ENCODE measurements at places on chromosomes 5 and 9. TPM values are rescaled to one million over a fixed set of nuclear protein-coding genes. Genes with fewer than 3 reads are reported as not detected.

The IL3 gene
- not detected for total RNA-seq

The HMHB1 gene
- not detected for total RNA-seq

The SPARC gene
- 438 TPM for total RNA-seq

GRCh38 chr5:133957591-133957990 is 10.8 kb downstream of the C5orf15 start:
- no peak for DNase-seq

GRCh38 chr9:3863111-3863528 is 337.3 kb upstream of the RFX3 start:
- DNase-seq, result no peak

GRCh38 chr5:173242079-173242478 is 7.1 kb upstream of the NKX2-5 start:
- no peak for DNase-seq

DNA sequence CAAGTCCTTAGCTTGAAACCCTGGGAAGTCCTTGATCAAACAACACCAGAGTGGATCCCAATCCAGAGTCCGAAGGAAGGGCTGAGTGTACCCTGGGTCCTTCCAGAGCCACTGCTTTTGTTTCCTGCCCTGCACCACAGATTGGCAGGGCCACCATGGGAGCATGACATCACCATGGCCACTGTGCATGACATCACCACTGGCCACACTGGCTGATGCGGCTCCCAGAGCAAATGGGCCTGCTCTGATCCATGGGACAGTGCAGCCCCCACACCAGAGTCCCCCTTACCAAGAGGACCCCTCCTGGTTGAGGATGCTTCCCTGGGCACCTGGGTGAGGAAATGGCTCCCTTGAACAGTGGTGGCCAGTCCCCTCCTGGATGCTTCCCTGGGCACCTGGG is 9.9 kb downstream of the SLC6A3 start:
- no peak for DNase-seq

DNA sequence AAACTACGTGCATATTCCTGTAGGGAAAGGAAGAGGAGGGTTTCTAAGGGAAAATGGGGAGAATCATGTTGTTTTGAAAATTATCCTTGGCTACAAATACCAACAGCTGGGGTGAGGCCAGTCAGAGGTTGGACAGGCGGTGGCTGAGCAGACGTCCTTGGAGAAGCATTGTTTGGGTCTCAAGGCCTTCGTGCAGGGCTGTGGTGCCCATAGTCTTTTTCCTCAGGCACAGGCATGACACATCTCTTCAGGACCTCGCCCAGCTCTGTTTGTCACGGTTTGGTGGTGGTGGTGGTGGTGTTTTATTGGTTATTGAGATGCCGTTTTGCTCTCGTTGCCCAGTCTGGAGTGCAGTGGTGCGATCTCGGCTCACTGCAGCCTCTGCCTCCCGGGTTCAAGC is 27.8 kb upstream of the EGFL7 start:
- no peak for DNase-seq

- DNase-seq, result no peak
Observed at GRCh38 chr9:127252410-127253318, 11.9 kb upstream of the GARNL3 start.
